Stimulated activated CD4-positive, alpha-beta T cell treated with anti-CD3 and anti-CD28 coated beads, Interleukin-12 subunit alpha, Interleukin-12 subunit beta, amount 100 ng/mL, for 24 hours (primary cell): ENCODE measurements at places on chromosomes 6 and 20.

- DNase-seq = no peak
Observed at GRCh38 chr6:132388291-132388690, 13.0 kb downstream of the MOXD1 start.

GRCh38 chr20:61482056-61482887 lies 230.2 kb downstream of the CDH4 start:
- DNase-seq = no peak

DNA sequence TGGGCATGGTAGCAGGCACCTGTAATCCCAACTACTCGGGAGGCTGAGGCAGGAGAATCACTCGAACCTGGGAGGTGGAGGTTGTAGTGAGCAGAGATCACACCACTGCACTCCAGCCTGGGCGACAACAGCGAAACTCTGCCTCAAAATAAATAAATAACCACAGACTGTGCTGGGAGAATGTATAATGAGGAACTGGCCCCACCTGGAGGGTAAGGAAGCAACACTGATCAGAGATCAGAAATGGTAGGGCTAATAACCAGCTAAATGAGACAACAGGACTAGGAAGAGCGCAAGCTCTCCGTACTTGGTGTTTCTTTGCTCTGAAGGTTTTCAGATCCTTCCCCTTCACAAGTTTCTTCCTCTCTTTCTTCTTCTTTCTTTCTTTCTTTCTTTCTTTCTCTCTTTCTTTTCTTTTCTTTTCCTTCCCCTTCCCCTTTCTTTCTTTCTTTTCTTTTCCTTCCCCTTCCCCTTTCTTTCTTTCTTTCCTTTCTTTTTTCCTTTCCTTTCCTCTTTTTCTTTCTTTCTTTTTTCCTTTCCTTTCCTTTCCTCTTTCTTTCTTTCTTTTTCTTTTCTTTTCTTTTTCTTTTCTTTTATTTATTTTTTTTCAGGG lies 14.6 kb downstream of the CCM2L start:
- no peak for DNase-seq

GRCh38 chr6:29590218-29590808 lies 5.4 kb downstream of the OR2H2 start:
- DNase-seq = no peak

GRCh38 chr6:166949528-166950442 lies 6.6 kb downstream of the RNASET2 start:
- DNase-seq = no peak

GRCh38 chr6:39706819-39707335 lies 18.3 kb downstream of the KIF6 start:
- no peak for DNase-seq

DNA sequence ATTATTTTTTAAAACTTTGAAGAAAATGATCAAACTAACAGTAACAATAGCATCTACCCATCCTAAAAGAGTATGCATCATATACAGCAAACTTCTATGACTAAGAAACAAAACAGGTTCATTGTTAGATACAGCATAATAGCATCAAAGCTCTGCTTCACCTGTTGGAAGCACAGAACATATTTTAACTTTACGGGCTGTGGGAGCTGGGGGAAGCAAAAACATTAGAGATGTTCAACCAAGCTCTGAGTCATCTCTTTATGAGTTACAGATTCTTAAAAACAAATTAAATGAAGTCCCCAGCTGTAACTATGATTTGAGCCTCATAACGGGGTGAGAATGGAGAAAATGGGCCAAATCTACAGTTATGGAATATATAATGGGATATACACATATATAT lies 63.4 kb downstream of the SYNE1 start:
- DNase-seq = no peak
